ENCODE measurements at places on chromosomes 16 and 17.

DNA sequence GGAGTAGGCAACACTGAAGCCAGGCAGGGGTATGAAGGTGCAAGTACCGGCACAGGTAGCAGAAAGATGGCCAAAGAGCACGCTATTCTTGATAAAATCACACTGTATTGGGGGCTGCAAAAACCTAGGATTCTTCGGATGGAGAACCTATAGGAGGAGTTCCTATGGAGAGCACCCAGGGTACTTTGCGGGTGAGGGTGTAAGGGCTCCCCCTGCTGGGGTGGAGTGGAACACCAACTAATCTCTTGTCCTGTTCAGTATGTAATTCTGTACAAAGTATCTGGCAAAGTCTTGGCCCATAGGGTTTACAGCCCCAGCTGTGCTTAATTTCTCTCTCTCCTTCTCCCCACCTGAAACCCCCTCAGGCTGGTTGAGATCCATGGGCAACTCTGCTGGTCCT, 393.1 kb upstream of the ASIC2 start:
- DNase-seq, result no peak

- DNase-seq, result no peak
Measured at GRCh38 chr17:33973491-33973890, 281.6 kb upstream of the CCL2 start.

DNA sequence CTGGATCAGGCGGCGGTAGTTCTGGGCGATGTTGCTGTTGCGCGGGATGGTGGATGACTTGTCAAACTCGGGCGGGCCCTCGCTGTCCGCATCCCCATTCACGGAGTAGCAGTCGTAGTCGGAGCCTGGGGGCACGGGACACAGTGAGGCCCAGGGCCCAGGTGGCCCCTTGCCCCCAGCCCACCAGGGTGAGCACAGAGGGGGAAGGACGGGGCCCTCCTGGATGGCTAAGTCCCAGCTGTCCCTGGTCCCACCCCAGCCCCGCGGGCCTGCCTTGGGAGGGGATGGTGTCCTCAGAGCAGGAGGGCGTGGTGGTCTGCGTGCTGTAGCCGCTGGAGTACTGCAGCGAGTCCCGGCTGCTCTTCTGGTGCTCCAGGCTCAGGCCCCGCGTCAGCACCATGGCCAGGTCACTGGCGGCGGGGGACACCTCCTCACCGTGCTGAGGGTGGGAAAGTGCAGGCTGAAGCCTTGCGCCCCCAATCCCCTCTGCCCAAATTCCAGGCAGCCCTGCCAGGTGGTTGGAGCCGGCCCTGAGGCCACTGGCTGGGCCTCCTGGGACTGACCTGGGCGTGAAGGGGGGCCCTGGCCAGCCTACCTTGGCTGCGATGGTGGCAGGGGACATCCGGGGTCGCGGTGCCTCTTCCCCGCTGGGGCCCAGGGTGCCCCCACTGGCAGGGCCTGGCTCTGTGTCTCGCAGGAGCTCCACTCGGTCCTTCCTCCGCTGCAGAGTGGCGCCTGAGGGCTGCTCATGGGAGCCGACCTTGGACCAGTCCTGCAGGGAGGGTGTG, 18.2 kb downstream of the IL34 start:
- DNase-seq, result no peak

- DNase-seq, result no peak
Measured at GRCh38 chr17:60326702-60327101, 65.2 kb downstream of the USP32 start.

GRCh38 chr16:84460406-84461028, 43.9 kb downstream of the MEAK7 start:
- DNase-seq, result no peak

GRCh38 chr16:19118938-19119431, 5.2 kb downstream of the ITPRIPL2 start:
- DNase-seq, result no peak

DNA sequence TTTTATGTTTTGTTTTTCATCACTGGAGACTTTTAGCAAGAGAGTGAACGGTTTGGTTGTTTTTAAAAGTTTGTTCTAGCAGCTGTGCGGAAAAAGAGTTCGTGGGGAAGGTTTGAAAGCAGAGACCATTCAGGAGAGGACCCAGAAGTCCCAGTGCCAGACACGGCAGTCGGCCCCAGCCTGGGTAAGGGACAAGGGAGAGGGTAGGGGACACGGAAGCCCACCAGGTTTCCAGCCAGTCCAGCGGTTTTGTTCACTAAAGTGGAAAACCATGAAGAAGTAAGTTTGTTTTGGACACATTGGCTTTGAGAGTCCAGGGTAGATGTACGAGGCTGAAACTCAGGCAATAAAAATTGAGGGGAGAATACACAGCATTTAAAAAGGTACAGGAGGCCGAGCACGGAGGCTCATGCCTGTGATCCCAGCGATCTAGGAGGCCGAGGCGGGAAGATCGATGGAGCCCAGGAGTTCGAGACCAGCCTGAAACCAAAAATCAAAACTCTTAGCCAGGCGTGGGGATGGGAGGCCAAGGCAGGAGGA, 56.8 kb upstream of the RPH3AL start:
- no peak for DNase-seq

GRCh38 chr16:77995843-77996455, 26.4 kb upstream of the CLEC3A start:
- DNase-seq, result no peak

DNA sequence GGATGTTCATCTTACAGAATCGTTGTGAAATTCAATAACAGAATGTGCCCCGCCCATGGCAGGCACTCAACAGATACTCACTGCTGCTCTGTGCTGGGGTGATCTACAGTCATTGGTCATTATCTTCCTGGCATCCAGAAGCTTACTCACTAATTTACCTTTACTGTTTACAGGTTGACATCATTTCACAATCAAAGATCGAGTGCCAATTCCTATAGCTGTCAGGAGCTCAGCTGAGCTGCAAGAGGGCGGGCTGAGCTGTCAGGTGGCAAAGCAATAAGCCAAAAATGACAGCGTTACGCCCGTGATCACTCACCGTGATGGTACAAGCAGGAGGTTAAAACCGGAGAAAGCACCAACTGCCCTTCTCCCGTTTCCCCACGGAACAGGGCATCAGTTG, 51.2 kb downstream of the LITAF start:
- DNase-seq, result no peak
